NCI-H1048 (cell line): ENCODE measurements at places on chromosomes 5 and 9.
A peak's percentile ranks its signal among the peaks of the same experiment; 100 is the strongest.

GRCh38 chr5:72955143-72955767 lies 586 bp upstream of the FCHO2 start:
- no peak for DNase-seq

GRCh38 chr9:3578786-3579185 lies 53.0 kb upstream of the RFX3 start:
- DNase-seq = no peak

- no peak for DNase-seq
Measured at GRCh38 chr9:70040376-70040903, 3.2 kb upstream of the MAMDC2 start.

DNA sequence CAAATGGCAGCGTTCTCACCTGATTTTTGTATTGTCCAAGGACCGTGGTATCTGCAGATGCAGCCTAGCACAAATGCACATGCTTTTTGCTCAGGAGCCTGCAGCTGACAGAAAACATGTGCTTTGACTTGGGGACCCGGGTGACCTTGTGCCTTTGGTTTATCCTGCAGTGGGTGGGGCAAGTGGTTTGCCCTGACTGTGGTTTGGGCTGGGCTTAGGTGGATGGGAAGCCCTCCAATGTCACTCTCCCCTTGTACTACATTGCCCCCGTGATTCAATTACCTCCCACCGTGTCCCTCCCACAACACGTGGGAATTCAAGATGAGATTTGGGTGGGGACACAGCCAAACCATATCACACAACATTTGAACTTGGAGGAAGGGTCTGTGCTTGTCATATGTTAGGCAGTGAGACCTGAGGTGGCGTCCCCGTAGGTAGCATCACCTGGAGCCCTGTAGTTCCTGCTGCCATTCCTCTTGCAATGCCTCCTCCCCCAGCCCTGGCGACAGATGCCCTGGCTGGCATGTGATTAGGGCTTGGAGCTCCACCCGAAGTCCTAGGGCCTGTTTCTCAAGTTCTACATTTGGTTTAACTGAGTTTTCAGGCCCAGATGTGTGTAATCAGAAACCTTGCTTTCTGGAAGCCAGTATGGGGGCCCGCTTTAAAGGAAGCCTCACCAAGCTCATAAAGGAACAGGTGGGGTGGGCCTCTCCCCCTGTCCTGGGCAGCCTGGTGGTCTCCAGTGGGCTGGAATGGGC lies 2.1 kb downstream of the ANKRD33B start:
- DNase-seq = no peak

- DNase-seq = no peak
Measured at GRCh38 chr5:175656966-175657365, 905 bp upstream of the HRH2 start.

DNA sequence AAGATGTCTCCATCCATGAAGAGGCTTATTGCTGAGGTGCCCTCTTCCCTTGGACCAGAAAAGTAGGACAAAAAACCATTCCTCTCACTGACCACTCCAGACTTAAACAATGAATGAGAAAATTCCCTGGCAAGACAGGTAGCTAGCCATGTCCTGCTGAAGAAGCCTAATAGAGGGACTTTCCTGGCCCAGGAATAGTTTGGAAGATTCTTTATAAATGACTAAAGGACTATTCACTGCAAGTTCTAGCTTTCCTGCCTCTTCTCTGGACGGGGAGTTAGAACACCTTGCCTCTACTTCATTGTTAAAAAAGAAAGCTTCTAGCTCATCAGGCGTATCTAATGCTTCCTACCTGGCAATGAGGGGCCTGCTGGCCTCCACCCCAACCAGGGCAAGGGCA lies 153.6 kb downstream of the NR3C1 start:
- DNase-seq = no peak

- no peak for DNase-seq
Measured at GRCh38 chr5:25002371-25002770, 357.6 kb upstream of the CDH10 start.

DNA sequence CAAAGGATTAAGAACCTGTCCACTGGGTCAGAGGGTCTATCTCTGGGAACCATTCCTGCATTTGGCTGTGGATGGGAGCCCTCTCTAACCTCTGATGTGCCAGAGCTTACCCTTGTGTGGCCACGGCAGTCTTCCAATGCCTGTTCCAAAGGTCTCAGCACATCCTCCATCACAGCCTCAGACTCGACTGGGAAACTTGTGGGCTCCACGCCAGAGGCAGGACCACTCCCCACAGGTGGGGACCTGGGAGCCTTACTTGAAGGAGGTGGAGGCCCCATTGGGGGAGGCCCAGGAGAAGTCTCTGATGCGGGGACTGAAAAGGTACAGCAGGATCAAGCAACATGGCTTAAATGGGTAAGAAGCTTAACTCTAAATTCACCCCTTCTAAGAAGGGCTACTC lies 4.4 kb downstream of the EIF4EBP3 start:
- DNase-seq = no peak

- no peak for DNase-seq
Measured at GRCh38 chr5:36558641-36559040, 47.8 kb upstream of the SLC1A3 start.

DNA sequence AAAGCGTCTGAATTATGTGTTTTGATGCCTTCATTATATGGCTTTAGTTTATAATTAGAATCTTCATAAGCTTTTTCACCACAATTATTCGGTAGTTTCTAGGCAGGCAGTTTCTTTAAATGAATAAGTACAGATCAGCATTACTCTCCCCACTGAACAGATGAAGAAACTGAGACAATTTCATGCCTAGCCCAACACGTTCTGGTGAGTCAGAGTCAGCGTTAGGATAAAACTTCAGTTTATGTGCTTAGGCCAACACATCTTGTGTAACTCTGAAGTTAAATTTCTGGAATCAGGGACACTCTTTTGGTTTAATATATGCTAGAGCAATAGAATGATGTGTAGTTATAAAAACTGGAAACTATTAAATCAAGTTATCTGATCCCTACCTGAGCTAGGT lies 186.7 kb upstream of the ELL2 start:
- no peak for DNase-seq

DNA sequence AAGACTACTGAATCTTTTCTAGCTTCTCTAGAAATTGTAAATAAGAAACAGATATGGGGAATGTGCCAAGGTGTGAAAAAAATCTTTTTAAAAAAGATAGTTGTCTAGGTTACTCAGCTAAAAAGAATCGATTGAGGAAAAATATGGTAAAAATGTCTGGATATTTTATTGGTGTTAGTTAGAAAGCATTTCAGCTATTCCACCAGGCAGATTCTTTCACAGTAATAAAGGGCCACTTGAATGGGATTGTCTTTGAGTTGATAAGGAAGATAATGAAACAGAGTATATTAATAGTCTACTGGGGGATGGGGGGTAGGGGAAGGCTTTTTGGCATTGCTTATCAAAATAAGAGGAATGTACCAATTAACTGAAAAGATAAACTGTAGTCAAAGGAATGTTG lies 51.9 kb downstream of the SLIT3 start:
- no peak for DNase-seq

DNA sequence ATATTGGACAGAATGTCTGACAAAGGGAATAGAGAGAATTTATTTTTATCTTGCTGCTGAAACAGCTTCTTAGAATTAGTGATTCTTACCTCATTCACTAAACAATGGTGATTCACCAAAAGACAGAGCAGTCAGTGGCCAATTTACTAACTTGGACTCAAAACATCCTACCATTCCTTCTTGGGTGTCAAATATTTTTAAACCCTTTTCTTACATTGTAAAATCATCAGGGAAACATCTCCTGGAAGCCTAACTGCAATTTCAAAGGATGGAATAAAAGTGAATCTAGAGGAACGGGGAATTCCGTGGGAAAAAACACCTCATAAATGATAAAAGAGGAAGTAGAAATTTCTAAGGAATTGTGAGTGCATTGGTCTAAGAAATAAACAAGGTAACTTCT lies 97.7 kb downstream of the LHFPL2 start:
- no peak for DNase-seq

- no peak for DNase-seq
Measured at GRCh38 chr5:96381526-96381925, 51.5 kb downstream of the PCSK1 start.

DNA sequence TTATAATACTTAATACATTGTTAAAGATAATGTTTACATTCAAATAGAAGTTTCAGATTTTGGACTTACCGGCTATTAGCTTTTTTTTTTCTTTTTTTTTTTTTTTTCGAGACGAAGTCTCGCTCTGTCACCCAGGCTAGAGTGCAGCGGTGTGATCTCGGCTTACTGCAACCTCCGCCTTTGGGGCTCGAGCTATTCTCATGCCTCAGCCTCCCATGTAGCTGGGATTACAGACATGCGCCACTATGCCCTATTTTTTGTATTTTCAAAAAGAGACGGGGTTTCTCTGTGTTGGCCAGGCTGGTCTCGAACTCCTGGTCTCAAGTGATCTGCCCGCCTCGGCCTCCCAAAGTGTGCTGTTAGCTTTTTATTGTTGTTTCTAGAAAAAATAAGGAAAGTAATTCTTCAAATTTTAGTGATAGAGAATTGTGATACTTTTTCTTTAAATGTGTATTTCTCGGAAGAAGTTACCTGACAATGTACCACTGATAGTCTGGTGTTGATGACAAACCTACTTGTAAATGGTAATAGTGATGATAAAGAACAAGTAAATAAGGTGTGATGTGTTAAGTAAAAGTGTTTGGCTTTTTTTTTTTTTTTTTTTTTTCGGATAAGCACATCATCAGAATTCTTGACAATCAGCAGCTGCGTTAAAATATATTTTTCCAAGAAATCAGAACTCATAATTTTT lies 2.7 kb downstream of the CDC42SE2 start:
- DNase-seq = no peak

- no peak for DNase-seq
Measured at GRCh38 chr5:139601429-139601828, 40.3 kb downstream of the UBE2D2 start.

GRCh38 chr5:149938279-149938678 lies 6.3 kb downstream of the PDE6A start:
- DNase-seq = no peak

- peak; percentile 72 for DNase-seq
Measured at GRCh38 chr5:125412561-125413495, 666.4 kb upstream of the ZNF608 start.

DNA sequence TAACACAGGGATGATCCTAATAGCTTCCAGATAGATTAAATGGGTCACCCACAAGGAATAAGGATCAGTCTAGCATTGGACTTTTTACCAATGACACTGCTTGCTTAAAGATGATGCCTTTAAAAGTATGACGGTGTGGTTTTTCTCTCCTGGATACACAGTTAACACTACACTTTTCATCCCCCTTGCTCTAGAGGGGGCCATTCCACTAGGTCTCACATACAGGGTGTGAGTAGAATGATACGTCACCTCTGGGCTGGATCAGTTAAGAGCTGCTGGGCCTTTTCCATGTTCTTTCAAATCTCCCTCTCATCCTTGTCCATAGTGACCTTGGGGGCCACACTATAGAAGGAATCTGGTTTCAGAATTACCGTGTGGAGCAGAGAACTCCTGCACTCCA lies 140.6 kb downstream of the FSTL4 start:
- no peak for DNase-seq

DNA sequence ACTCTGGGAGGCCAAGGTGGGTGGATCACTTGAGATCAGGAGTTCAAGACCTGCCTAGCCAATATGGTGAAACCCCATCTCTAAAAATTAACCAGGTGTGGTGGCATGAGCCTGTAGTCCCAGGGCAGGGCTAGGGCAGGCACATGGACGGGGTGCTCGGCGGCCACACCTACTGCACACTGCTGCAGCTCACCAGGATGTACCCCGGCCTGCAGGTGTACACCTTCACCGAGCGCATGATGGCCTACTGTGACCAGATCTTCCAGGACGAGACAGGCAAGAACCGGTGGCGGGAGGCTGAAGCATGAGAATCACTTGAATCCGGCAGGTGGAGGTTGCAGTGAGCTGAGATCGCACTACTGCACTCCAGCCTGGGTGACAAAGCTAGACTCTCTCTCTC lies 3.2 kb downstream of the ST6GALNAC4 start:
- no peak for DNase-seq

- no peak for DNase-seq
Measured at GRCh38 chr5:16179511-16179935, at the start of gene MARCHF11. Gene MARCHF11, minus strand, starts transcription at chr5:16179791. Its CDS starts 216 bp downstream, at chr5:16179575.

DNA sequence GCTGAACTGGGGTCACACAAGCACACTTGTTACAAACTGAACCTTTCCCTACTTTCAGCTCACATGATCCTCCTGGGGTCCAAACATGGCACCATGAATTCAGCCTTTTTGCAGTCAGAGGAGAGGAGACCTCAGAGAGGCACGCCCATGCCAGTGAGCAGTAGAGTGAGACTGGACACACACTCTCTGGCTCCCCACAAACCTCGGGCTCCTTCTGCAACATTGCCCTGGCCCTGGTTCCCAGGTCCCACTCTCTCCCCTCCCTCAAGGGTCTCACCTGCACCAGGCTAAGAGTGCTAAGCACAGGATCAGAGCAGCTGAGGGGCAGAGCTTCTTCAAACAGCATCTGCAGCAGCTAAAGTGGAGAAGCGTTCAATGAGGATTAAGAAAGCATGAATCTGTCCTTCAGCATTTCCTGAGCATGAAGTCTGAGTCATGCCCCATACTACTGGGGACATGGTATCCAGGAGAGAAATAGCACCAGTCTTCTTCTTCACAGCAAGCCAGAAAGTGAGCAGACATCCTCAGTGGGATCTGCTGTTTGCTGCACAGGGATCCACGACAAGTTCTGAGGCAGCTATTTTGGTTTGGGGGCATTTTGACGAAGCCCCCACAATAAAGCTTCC lies 27.2 kb downstream of the SLC35A4 start:
- no peak for DNase-seq

DNA sequence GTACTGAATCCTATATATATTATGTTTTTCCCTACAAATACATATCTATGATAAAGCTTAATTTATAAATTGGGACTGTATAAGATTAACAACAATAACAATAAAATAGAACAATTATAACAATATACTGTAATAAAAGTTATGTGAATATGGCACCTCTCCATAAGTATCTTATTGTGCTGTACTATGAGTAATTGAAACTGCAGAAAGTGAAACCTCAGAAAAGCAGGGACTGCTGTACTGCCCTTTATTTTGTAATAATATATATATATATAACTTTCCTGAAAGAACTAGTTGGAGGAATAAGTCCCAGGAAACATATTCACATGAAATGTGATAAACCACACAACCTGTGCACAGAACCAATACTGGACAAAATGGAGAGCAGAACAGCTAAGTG lies 77.3 kb downstream of the PAM start:
- DNase-seq = no peak

DNA sequence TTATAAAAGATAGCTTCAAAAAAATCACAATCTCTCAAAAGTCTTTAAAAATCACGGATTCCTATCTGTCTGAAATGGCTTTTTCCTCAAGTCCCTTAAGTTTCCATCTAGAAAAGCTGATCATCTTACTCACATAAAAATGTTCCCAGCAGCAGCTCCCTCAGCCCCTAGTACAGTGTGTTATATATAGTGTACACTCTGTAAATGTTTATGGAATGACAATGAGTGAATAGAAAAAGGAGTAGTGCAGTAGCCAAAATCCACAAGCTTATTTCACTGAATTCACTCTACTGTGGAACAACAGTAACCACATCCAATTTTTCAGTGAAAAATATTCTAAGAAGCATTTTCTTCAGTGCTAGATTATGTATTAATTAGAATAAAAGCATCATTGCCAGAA lies 609.4 kb downstream of the DTWD2 start:
- no peak for DNase-seq

- no peak for DNase-seq
Measured at GRCh38 chr5:142181096-142181495, 72.5 kb downstream of the NDFIP1 start.

- DNase-seq = no peak
Measured at GRCh38 chr9:84206801-84207370, 133.7 kb downstream of the SLC28A3 start.
